Activated naive CD8-positive, alpha-beta T cell treated with anti-CD3 and anti-CD28 coated beads, Interleukin-2, amount 50 U/mL, for 24 hours (primary cell): ENCODE measurements at places on chromosomes 1 and 21.

GRCh38 chr1:234608025-234608910 lies 1.7 kb downstream of the IRF2BP2 start:
- H3K27ac ChIP-seq = peak overlapping the region; percentile 99
- peaks cover 62% of the 10 kb centered on the region for H3K4me1 ChIP-seq

GRCh38 chr1:97999320-97999719 lies 78.5 kb upstream of the DPYD start:
- H3K4me1 ChIP-seq = no peaks in the 10 kb centered on the region
- no peak overlapping the region for H3K27ac ChIP-seq
- no peak overlapping the region for H3K4me3 ChIP-seq
- H3K36me3 ChIP-seq = no peaks in the 10 kb centered on the region
- DNase-seq = no peak

DNA sequence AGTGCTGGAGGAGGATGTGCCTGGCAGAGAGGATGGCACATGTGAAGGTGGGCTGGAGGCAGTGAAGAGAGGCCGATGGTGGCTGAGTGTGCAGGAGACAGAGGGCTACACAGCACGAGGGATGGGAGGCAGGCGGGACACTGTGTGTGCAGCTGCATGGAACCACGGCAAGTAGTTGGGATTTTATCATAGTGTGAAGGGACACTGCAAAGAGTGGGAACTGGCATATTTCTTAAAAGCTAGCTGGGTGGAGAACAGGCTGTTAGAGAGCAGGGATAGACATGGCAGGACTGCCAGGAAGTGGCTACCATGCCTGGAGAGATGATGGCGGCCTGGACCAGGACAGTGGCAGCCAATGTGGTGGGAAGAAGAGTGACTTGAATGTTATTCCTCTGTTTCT lies 102.4 kb upstream of the TLR5 start:
- no peak for DNase-seq
- no peaks in the 10 kb centered on the region for H3K36me3 ChIP-seq
- H3K4me1 ChIP-seq = peaks cover 53% of the 10 kb centered on the region
- no peaks in the 10 kb centered on the region for H3K27me3 ChIP-seq

GRCh38 chr1:47507144-47507543 lies 69.3 kb downstream of the FOXD2 start:
- no peak overlapping the region for H3K27ac ChIP-seq
- H3K4me1 ChIP-seq = peaks cover 14% of the 10 kb centered on the region
- no peaks in the 10 kb centered on the region for H3K36me3 ChIP-seq
- no peak for DNase-seq
- peaks cover 77% of the 10 kb centered on the region for H3K27me3 ChIP-seq

DNA sequence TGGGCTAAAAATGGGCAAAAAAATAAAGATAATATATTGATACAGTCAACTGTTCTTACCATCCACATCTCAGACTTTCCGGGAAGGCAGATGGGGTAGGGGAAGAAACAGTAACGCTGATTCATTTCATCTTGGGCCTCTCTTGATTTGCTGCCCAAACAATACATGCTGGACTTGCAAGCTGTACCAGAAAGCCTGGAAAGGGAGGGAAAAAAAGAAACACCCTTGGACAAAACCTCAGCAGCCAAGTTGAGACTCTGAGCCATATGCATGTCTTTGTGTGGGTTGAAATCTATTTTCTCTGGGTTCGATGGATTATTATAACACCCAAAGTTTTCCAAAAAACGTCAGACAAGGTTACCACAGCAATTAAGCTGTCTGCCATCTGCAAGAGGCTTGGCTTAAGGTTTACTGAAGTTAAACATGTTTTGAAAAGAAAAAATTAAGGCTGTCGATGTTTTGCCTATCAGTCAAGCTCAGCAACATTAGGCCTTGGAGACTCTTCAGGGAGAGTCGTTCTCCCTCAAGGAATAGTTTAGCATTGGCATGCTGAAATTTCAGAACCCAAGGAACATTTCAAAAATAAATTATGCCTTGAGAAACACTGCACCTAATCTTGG lies 71.2 kb downstream of the PSMG1 start:
- no peaks in the 10 kb centered on the region for H3K4me1 ChIP-seq
- no peak overlapping the region for H3K27ac ChIP-seq
- peaks cover 2% of the 10 kb centered on the region for H3K27me3 ChIP-seq
- DNase-seq = no peak
- no peak overlapping the region for H3K4me3 ChIP-seq

GRCh38 chr1:228297242-228297641 lies 89.4 kb downstream of the OBSCN start:
- no peak for DNase-seq
- no peak overlapping the region for H3K4me3 ChIP-seq
- no peaks in the 10 kb centered on the region for H3K4me1 ChIP-seq

DNA sequence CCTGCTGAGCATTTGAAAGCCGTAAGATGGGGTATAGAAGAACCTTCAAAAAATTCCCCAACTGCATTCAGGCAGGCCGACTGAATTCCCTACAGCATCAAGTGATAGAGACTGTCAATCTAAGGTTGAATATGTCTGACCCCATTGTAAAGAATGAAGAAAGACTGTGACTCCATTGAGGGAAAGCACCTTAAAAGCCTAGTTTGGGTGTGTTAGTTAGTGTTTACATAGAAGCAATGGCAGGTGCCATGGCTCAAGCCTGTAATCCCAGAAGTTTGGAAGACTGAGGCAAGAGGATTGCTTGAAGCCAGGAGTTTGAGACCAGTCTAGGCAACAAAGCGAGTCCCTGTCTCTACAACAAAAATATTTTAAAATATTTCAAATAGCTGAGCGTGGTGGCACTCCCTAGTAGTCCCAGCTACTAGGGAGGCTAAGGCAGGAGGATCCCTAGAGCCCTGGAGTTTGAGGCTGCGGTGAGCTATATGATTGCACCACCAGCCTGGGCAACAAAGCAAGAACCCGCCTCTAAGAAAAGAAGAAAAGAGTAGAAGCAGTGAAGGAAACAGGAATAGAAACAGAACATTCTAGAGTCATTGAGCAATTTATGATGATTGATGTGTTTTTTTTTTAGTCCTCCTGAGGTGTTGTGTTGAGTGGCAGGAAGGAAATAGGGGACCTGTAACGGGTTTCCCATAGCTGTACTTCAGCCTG lies 15.4 kb downstream of the POLR3GL start:
- H3K4me1 ChIP-seq = peaks cover 8% of the 10 kb centered on the region
- H3K36me3 ChIP-seq = no peaks in the 10 kb centered on the region
- no peaks in the 10 kb centered on the region for H3K27me3 ChIP-seq

DNA sequence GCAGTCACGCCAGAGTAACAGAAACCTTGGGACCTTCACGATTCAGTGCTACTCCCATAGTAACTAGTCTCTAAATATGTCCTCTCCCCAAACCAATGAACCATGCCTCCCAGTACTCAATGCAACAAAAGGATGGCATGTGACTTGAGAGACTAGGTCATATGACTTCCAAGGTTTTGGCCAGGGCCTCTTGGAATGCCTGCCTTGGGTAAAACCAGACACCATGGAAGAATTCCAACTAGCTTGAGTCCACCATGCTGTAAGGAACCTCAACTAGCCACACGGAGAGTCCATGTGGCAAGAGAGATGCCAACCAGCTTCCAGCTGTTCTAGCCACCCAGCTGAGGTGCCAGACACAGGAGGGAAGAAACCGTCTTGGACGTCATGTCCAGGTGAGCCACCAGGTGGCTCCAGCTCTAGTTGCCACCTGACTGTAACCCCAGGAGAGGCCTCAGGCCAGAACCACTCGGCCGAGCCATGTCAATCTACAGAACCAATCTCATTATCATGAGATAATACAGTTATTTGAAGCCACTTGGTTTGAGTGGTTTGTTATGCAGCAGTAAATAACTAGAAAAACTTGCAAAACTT lies 115.0 kb downstream of the SYF2 start:
- H3K27ac ChIP-seq = no peak overlapping the region
- H3K36me3 ChIP-seq = no peaks in the 10 kb centered on the region
- H3K4me1 ChIP-seq = peaks cover 44% of the 10 kb centered on the region
- no peak overlapping the region for H3K4me3 ChIP-seq

GRCh38 chr1:15428815-15429435 lies 9.3 kb upstream of the CTRC start:
- H3K4me1 ChIP-seq = peaks cover 6% of the 10 kb centered on the region
- DNase-seq = no peak
- H3K27me3 ChIP-seq = no peaks in the 10 kb centered on the region
- H3K36me3 ChIP-seq = peaks cover 2% of the 10 kb centered on the region
- no peak overlapping the region for H3K4me3 ChIP-seq

GRCh38 chr1:236395230-236395946 lies 1.3 kb downstream of the EDARADD start:
- H3K36me3 ChIP-seq = peaks cover 2% of the 10 kb centered on the region
- peak; percentile 63 for DNase-seq
- H3K27ac ChIP-seq = peak overlapping the region; percentile 96

GRCh38 chr1:114094675-114095074 lies 59.0 kb downstream of the SYT6 start:
- no peak overlapping the region for H3K4me3 ChIP-seq
- H3K4me1 ChIP-seq = no peaks in the 10 kb centered on the region
- no peak for DNase-seq
- H3K27me3 ChIP-seq = peaks cover 10% of the 10 kb centered on the region
- no peaks in the 10 kb centered on the region for H3K36me3 ChIP-seq
